ENCODE measurements at places on chromosomes 13 and 19.

- DNase-seq = no peak
These were observed 3.2 kb downstream of the PRTN3 start for GRCh38 chr19:843836-844545.

DNA sequence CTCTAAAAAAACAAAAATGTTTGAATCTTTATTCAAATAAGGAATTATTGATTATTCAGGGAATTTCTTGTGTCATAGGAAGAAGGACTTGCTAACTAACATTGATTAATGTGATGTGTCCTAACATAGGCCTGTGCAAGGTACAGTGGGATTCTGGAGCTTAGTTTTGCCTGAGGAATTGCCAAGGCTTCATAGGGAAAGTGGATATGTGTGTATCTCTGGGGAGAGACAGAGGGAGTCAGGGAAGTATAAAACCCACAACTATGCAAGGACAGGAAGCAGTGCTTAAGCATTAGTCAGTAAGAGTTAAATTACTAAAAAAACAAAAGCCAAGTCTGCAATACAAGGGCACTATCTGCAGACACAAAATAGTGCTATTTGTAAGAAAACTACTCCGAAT lies 59.6 kb downstream of the WDFY2 start:
- DNase-seq = peak; percentile 37

GRCh38 chr13:111527614-111528229 lies 207.3 kb downstream of the TEX29 start:
- no peak for DNase-seq

- no peak for DNase-seq
These were observed 472.0 kb downstream of the COG6 start for GRCh38 chr13:40127476-40127875.

GRCh38 chr13:99955747-99956472 lies 15.7 kb downstream of the ZIC5 start:
- peak; percentile 97 for DNase-seq

- no peak for DNase-seq
These were observed 56.1 kb downstream of the MLLT1 start for GRCh38 chr19:6223461-6224307.

GRCh38 chr19:29886586-29886985 lies 55.5 kb upstream of the URI1 start:
- DNase-seq = no peak

- no peak for DNase-seq
These were observed 71.2 kb upstream of the GTF3A start for GRCh38 chr13:27353166-27353583.

DNA sequence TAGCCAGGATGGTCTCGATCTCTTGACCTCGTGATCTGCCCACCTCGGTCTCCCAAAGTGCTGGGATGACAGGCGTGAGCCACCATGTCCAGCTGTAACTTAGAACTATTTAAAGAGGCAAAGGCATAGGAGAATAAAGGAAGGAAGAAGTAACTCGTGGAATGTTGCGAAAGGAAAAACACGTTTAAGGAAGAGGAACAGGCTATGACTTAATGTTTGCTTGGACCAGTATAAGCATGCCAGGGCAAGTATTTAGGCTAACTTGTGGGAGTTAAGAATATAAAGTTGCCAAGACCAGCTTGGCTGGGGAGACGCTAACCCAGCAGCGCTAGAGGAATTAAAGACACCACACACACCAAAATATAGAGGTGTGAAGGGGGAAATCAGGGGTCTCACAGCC lies 33.5 kb downstream of the ZNF844 start:
- no peak for DNase-seq

DNA sequence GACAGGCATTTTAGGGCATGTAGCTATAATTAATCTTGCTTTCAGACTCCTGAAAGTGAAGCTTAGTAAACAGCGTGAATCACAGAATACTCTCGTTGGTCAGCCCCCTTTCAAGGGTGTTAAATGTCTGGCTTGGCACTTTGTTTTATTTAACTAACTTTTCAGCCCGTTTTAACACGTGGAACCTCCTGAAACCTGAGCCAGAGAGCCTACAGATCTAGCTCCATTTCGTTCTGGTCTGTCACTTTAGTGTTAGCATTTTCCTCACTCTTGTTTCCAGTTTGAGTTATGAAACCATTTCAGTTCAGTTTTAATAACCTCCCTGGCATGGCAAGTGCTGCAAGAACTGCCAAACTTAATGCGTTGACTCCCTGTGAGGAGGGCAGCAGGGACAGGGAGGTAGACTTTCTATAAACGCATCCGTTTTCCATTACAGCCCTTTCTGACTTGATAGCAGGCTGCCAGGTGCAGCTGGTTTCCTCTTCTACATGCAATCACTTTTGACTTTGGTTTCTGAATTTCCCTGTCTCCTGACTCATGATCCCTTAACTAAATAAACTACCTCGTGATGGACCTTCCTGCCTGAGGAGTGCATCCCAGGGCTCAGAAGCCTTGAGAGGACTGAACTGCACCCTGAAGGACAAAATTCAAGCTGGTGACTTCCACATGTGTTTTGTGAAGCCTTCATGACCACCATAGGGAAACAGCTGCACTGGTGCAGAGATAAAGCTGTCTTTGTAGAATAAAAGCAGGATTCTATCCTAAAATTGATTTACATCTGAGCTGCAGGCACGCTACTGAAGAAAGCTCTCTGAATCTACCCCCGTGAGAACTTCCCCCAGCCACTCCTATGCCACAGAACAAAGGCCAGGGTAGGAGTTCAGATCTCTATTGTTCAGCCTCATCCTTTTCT lies 192.6 kb downstream of the DLEU7 start:
- DNase-seq = no peak

DNA sequence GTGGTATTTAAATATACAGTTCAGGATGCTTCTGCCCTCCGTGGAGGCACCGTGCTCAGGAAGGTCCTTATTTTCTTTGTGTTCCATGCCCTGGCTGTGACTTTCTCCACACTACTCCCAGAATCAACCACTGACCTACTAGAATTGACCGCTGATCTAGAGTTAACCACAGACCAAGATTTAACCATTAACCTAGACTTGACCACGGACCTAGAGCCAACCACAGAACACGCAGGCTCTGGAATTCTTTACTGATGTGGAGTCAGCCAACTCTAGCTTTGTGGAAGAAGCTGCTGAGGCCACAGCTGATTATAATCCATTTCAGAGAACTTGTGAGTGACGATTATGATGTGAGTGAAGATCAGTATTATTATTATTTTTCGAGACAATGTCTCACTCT lies 18.0 kb downstream of the GTF2F2 start:
- no peak for DNase-seq

- DNase-seq = peak; percentile 3
These were observed 12.2 kb upstream of the HTR2A start for GRCh38 chr13:46909042-46909441.

GRCh38 chr13:112229445-112229844 lies 146.7 kb upstream of the SPACA7 start:
- DNase-seq = no peak

DNA sequence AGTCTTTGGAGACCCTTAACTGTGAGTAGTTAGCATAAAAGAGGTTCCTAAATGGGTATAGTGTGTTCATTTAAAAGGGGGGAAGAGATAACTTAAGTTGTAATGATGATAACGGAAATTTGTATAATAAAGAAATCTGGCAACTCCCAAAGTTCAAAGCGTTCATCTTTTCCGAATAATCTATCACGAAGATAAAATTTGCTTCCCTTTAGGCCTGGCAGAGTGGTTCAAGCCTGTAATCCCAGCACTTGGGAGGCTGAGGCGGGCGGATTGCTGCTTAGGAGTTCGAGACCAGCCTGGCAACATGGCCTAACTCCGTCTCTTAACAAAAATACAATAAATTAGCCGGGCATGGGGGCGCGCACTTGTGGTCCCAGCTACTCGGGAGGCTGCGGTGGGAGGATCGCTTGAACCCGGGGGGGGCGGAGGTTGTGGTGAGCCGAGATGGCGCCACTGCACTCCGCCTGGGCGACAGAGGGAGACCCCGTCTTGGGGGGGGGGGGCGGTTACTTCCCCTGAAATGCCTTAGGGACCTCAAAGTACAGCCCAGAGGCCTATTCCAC lies 934 bp downstream of the N4BP2L2 start:
- DNase-seq = peak; percentile 42

DNA sequence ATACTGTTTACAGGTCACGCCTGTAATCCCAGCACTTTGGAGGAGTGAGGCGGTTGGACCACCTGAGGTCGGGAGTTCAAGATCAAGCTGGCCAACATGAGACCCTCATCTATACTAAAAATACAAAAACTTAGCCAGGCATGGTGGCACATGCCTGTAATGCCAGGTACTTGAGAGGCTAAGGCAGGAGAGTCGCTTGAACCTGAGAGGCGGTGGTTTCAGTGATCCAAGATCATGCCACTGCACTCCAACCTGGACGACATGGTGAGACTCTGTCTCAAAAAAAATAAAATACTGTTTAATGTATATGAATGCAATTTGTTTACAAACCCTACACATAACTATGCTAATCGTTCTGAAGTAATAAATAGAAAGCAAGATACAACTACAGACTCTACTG lies 102.4 kb downstream of the ZNF486 start:
- DNase-seq = no peak

- no peak for DNase-seq
These were observed 6.0 kb upstream of the DLL3 start for GRCh38 chr19:39492788-39493187.

- DNase-seq = no peak
These were observed 117.7 kb downstream of the LHFPL6 start for GRCh38 chr13:39485314-39485700.

DNA sequence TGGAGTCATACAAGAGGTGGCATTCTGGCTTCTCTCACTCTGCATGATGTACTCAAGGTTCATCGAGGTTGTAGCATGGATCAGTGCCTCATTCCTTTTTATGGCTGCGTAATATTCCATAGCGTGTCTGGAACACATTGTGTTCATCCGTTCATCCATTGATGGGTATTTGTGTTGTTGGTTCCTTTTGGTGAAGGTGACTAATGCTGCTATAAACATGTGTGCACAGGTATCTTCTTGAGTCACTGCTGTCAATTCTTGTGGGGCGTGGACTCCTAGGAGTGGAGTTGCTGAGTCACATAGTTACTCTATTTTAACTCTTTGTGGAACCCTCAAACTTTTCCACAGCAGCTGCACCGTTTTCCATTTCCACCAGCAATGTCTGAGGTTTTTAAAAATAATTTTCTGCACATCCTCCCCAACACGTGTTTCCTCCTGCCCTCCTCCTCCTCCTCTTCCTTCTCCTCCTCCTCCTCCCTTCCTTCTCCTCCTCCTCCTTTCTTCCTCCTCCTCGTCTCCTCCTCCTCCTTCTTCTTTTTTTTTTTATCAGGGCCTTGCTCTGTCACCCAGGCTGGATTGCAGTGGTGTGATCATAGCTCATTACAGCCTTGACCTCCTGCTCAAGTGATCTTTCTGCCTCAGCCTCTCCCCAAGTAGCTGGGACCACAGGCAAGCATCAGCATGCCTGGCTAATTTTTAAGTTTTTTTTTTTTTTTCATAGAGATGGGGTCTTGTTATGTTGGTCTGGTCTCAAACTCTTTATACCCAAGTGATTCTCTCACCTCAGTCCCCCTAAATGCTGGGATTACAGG lies 2.0 kb upstream of the TMEM221 start:
- DNase-seq = no peak

- no peak for DNase-seq
These were observed 86.5 kb downstream of the ATP11A start for GRCh38 chr13:112776354-112776753.

GRCh38 chr13:35499676-35500075 lies 23.2 kb upstream of the MAB21L1 start:
- no peak for DNase-seq

DNA sequence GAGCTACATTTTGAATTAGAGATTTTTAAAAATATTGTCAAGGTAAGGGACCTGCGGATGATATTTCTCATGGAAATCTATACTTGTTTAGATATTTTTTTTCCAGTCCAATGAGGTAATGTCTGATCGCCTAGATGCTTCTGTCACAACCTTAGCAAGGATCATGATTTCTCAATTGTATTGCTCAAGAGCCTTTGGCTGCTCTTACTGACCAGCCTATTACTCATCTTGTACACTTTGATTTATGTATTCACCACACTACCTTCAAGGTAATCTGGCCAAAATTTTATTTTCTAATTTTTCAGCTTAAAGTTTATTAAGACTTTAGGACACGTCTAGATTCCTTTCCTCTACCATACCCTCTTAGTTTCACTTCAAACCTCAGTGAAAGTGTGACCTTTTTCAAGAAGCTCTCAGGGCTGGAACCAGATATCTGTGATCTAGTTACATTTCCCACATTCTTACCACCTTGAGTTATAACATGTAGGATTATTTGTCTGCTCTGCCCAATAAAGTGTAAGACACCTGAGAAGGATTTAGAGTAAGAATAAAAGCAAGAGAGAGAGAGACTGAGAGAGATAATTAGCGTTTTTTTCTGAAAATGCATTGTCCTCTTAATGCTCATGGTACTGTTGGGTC lies 197.1 kb downstream of the ITGBL1 start:
- no peak for DNase-seq

GRCh38 chr19:3369337-3370213 lies 3.2 kb downstream of the NFIC start:
- peak; percentile 73 for DNase-seq

DNA sequence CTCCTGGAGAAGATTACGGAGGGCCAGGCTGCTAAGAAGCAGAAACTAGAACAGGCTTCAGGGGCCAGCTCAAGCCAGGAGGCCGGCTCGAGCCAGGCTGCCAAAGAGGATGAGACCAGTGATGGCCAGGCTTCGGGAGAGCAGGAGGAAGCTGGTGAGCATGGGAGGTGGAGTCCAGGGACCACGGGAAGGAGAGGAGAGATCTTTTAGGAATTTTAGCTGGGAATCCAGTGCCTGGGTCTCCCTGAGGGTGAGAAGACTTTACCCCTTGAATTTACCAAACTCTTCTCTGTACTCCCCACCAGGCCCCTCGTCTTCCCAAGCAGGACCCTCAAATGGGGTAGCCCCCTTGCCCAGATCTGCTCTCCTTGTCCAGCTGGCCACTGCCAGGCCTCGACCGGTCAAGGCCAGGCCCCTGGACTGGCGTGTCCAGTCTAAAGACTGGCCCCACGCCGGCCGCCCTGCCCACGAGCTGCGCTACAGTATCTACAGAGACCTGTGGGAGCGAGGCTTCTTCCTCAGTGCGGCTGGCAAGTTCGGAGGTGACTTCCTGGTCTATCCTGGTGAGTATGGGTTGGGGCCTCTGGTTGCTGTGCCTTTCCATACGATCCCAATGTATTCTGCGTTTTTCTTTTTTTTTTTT lies 824 bp downstream of the TSEN34 start:
- DNase-seq = no peak

- DNase-seq = no peak
These were observed 23.4 kb upstream of the TBC1D4 start for GRCh38 chr13:75505327-75505726.

GRCh38 chr13:43348397-43348796 lies 325.0 kb downstream of the DNAJC15 start:
- DNase-seq = no peak

GRCh38 chr13:67204764-67205163 lies 25.4 kb downstream of the PCDH9 start:
- no peak for DNase-seq

GRCh38 chr13:21753117-21753729 lies 82.3 kb downstream of the FGF9 start:
- no peak for DNase-seq

DNA sequence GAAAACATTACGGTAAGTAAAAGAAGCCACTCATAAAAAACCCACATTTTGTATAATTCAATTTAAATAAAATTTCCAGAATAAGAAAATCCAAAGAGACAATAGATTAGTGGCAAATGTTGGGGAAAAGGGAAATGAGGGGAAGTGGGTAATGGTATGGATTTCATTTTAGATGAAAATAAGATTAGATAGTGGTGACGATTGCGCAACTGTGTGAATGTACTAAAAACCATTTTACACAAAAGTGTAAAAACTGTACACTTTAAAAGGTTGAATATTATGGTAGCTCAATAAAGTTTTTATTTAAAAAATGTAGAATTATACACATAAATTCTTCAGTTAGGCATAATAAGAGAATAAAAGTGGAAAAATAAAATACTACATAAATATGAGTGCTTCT lies 3.7 kb downstream of the MBD3L1 start:
- DNase-seq = no peak
